ENCODE measurements at places on chromosomes 5 and 9.

- DNase-seq, result no peak
Observed at GRCh38 chr9:134189470-134190231, 25.3 kb upstream of the RNU6ATAC start.

GRCh38 chr5:135547590-135548254, 12.0 kb upstream of the NEUROG1 start:
- no peak for DNase-seq

DNA sequence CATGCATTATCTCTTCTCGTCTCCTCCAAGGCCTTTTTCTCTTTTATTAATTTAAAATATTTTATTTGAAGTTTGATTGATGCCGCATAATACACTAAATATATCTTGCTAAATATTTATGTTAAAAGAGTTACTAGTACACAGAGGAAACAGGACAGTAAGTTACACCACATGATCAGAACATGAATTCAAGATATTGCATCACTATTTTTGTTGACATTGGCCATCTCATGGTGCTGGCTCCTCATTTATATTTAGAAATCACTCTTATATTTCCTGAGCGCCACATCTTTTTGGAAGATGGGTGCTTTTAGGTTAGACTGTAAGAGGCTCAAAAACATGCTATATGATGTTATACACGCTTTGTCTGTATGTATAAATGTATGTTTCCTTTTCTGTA, 23.0 kb downstream of the SPEF2 start:
- DNase-seq, result no peak

- no peak for DNase-seq
Observed at GRCh38 chr9:125021069-125021468, 80.2 kb upstream of the GOLGA1 start.

- DNase-seq, result no peak
Observed at GRCh38 chr5:167339205-167339604, 952.2 kb upstream of the WWC1 start.

DNA sequence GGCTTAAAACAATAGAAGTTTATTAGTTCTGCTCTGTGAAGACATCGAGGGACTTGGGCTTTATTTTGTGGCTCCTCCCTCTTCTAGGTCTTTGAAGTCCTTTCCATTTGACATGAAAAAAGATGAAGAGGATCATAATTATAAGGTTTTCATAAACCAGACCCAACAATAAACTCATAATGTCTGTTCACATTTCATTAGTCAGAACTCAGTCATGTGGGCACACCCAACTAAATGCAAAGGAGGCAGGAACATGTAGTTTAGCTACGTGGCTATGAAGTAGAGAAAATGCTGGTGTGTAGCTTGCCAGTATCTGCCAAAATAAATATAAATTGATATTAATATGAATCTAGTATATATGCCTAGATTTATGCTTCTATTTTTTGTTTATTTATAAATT, 393.9 kb upstream of the C9orf72 start:
- DNase-seq, result no peak

- no peak for DNase-seq
Observed at GRCh38 chr5:8280711-8281363, 411.9 kb downstream of the MTRR start.

DNA sequence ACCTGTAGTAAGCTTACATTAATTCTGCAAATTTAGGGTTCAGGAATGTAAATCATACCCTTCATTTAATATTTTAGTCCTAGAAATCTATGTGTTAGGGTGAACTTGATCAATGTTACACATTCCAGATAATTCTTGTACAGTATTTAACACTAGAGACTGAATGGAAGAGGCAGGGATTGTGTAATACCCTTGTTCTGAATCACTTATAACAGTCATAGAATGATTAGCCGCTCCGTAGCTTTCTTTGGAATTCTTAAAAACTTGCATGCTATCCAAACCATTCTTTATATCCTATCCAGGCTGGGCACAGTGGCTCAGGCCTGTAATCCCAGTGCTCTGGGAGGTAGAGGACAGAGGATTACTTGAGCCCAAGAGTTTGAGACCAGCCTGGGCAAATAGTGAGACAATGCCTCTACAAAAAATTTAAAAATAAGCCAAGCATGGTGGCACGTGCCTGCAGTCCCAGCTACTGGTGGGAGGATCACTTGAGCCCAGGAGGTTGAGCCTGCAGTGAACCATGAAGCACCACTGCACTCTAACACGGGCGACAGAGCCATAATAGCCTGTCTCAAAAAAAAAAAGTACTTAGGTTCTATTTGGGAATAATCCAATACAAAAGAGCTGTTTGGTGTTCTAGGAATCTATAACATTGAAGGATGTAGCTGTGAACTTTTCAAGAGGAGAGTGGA, 8.3 kb downstream of the ZNF483 start:
- DNase-seq, result no peak

GRCh38 chr9:113468716-113469448, 5.4 kb downstream of the RGS3 start:
- DNase-seq, result no peak

- DNase-seq, result no peak
Observed at GRCh38 chr5:148937239-148937638, 110.8 kb downstream of the ADRB2 start.

DNA sequence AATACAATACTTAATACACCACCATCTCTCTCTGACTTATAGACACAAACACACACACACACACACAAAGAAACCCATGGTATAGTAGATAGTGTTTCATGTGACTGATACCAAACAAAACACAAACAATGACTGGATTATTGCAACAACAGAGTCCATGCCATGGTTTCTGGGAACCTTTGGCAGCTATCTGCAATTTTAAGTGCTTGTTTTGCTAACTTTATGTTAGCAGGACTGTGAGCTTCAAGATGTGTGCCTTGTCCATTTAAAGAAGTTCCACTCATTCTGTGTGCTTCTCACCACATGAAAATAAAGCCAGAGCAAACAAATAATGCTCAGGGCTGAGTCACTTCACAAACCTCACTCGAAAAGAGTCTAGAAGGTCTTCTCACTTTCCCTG, 15.1 kb upstream of the LURAP1L start:
- no peak for DNase-seq
